Spleen (tissue), 13 donors: ENCODE measurements at places on chromosomes 11 and 22. TPM values are rescaled to one million over a fixed set of nuclear protein-coding genes. Genes with fewer than 3 reads are reported as not detected.

The OR10S1 gene
- not detected for polyA plus RNA-seq

The WT1 gene
- polyA plus RNA-seq: 4.4 TPM

The KIRREL3 gene
- 2.2 TPM for polyA plus RNA-seq

The DEUP1 gene
- not detected for polyA plus RNA-seq

The APOBEC3B gene
- 1.2 TPM for polyA plus RNA-seq

The FAM227A gene
- polyA plus RNA-seq: 0.26 TPM

The NECTIN1 gene
- 1.1 TPM for polyA plus RNA-seq

The TBX1 gene
- 0.61 TPM for polyA plus RNA-seq

The CD3D gene
- 31.7 TPM for polyA plus RNA-seq

The NPAS4 gene
- 0.11 TPM for polyA plus RNA-seq

The MS4A4A gene
- 48.7 TPM for polyA plus RNA-seq

The SLC25A22 gene
- polyA plus RNA-seq: 8.5 TPM

The CSF2RB gene
- polyA plus RNA-seq: 14.2 TPM

The SEPTIN3 gene
- polyA plus RNA-seq: 0.16 TPM
